Spinal cord (tissue), 10 donors: ENCODE measurements at places on chromosomes 12 and 14.

GRCh38 chr14:38047195-38047902, 160.4 kb upstream of the SSTR1 start:
- DNase-seq = no peak

GRCh38 chr14:93655078-93655750, 133.1 kb downstream of the PRIMA1 start:
- DNase-seq = peak; percentile 83

- DNase-seq = no peak
Measured at GRCh38 chr12:7155471-7156034, 25.4 kb downstream of the CLSTN3 start.

GRCh38 chr12:30974746-30975500, 48.4 kb downstream of the TSPAN11 start:
- DNase-seq = no peak
